Panc1 (cell line): ENCODE measurements at places on chromosomes 7 and 10. TPM values are rescaled to one million over a fixed set of nuclear protein-coding genes. Genes with fewer than 3 reads are reported as not detected.
A peak's percentile ranks its signal among the peaks of the same experiment; 100 is the strongest.

Gene CFAP70
- 0.10 TPM for total RNA-seq

Gene SORBS1
- 29.4 TPM for total RNA-seq

Gene ITPRID1
- total RNA-seq, result not detected

Gene HOXA5
- 3.9 TPM for total RNA-seq

Gene PLAU
- total RNA-seq, result 305 TPM

Gene NUTM2E
- 0.08 TPM for total RNA-seq

Gene ZNF789
- 15.1 TPM for total RNA-seq

- no peak overlapping the region for H3K27ac ChIP-seq
- H3K4me1 ChIP-seq, result no peaks in the 10 kb centered on the region
- H3K27me3 ChIP-seq, result no peaks in the 10 kb centered on the region
- H3K36me3 ChIP-seq, result no peaks in the 10 kb centered on the region
Observed at GRCh38 chr7:136923111-136923667, 54.7 kb downstream of the CHRM2 start.

- no peak overlapping the region for H3K27ac ChIP-seq
- no peaks in the 10 kb centered on the region for H3K36me3 ChIP-seq
- DNase-seq, result no peak
- H3K27me3 ChIP-seq, result no peaks in the 10 kb centered on the region
- no peak overlapping the region for H3K4me3 ChIP-seq
Observed at GRCh38 chr7:117193564-117193963, 129.3 kb downstream of the WNT2 start.

GRCh38 chr10:34430685-34431084, 384.4 kb downstream of the PARD3 start:
- H3K27me3 ChIP-seq, result no peaks in the 10 kb centered on the region
- no peak overlapping the region for H3K27ac ChIP-seq
- H3K36me3 ChIP-seq, result no peaks in the 10 kb centered on the region
- no peaks in the 10 kb centered on the region for H3K4me1 ChIP-seq

- no peak for DNase-seq
- no peak overlapping the region for H3K4me3 ChIP-seq
- no peak overlapping the region for H3K27ac ChIP-seq
- H3K27me3 ChIP-seq, result no peaks in the 10 kb centered on the region; the same call in 1 of the 2 replicates
- no peaks in the 10 kb centered on the region for H3K4me1 ChIP-seq
Observed at GRCh38 chr10:35633006-35633980, 8.8 kb downstream of the FZD8 start.

DNA sequence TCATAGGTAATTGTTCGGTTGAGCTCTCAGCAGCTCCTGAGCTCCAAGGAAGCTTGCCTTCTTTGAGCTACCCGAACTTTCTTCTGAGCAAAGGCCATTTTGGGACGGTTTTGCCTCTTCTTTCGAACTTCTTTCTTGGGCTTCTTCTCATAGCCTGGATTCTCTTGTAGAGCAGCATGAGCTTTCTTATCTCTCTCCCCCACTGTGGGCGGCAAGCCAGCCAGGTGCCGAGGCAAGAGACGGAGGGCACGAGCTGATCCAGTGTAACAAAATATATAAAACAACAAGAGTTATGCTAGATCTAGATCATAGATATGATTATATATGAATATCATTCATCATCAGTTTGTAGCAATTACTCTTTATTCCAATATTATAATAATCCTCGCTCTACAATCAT, 16.5 kb upstream of the KNDC1 start:
- no peaks in the 10 kb centered on the region for H3K36me3 ChIP-seq
- H3K27me3 ChIP-seq, result no peaks in the 10 kb centered on the region
- H3K4me3 ChIP-seq, result no peak overlapping the region
- H3K27ac ChIP-seq, result no peak overlapping the region
- H3K4me1 ChIP-seq, result no peaks in the 10 kb centered on the region

- no peak overlapping the region for H3K27ac ChIP-seq
- DNase-seq, result no peak
- no peak overlapping the region for H3K4me3 ChIP-seq
Observed at GRCh38 chr10:77321838-77322237, 315.8 kb downstream of the KCNMA1 start.

DNA sequence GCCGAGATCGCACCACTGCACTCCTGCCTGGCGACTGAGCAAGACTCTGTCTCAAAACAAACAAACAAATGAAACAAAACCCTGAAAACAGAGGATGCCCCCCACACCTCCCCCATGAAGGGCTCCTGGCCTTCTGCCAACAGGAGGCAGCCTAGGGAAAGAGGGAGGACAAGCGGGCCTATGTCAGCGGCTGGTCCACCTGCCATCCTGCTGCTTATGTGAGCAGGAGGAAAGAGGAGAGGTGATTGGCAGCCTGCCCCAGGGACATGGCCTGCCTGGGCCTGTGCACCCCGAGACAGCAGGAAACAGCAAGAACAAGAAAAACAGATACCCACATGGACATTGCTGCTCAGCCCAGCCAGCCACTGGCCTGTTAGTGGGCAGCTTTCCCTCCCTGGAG, 9.1 kb upstream of the ZNF316 start:
- no peak overlapping the region for H3K27ac ChIP-seq
- no peaks in the 10 kb centered on the region for H3K4me1 ChIP-seq
- no peaks in the 10 kb centered on the region for H3K27me3 ChIP-seq
- DNase-seq, result no peak

DNA sequence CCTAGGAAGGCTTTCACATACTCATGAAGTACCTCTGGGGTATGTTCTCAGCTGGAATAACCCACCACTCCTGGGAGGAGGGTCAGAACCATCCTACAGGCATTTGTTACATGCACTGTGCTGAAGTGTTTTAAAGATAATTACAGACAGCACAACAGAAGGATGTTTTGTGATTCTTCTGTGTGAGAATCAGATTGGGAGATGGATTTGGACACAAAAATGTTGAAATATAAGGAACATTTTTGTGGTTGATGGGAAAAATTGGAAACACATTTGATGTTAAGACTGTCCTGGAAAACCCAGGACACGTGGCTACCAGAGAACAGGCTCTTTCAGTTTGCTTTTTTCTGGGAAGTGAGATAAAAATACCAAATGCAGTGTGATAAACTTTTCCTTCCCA, 61.4 kb downstream of the BICC1 start:
- H3K27me3 ChIP-seq, result no peaks in the 10 kb centered on the region
- H3K4me1 ChIP-seq, result no peaks in the 10 kb centered on the region
- H3K4me3 ChIP-seq, result no peak overlapping the region
- H3K27ac ChIP-seq, result no peak overlapping the region
- H3K36me3 ChIP-seq, result no peaks in the 10 kb centered on the region

DNA sequence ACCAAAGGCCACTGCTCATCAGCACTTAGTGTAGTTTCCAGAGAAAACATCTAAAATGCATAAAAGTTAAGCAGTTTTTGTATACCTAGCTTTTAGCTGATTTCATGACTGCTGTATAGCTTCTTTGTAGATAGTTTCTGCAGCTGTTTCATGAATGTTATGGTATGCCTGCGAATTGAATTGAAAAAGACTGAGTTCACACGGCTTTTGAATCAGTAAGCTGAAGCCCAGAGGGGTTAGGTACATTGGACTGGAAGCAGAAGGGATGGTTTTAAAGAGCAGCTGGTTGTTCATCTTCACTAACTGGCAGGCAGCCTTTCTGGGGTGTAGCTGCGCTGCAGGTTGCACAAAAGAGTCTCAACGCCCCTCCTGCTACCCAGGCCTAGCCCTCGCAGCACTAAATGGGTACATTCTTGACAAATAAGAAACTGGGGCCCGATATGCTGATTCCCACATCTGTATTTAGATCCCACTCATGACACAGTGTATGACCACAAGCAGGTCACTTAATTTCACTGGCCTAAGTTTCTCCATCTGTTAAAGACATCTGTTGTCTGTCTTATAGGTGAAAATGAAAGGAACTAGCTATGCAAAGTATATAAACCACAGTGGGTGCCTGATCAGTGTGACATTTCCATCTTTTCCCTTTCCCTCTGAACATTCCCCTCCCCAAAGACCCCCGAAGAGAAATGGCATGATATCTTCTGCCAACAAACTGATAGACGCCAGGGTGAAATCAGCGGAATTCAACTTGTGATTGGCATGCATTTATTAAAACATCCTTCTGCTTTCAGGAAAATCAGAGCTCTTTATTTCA, 85.9 kb upstream of the AGBL3 start:
- H3K27me3 ChIP-seq, result no peaks in the 10 kb centered on the region
- no peak for DNase-seq
- H3K36me3 ChIP-seq, result no peaks in the 10 kb centered on the region
- H3K4me3 ChIP-seq, result no peak overlapping the region
- no peaks in the 10 kb centered on the region for H3K4me1 ChIP-seq
- no peak overlapping the region for H3K27ac ChIP-seq

- H3K4me1 ChIP-seq, result peaks cover 13% of the 10 kb centered on the region
- H3K27me3 ChIP-seq, result no peaks in the 10 kb centered on the region
- no peaks in the 10 kb centered on the region for H3K36me3 ChIP-seq
- H3K4me3 ChIP-seq, result no peak overlapping the region
- peak; percentile 84 for DNase-seq
- peak overlapping the region; percentile 13; the same call in 1 of the 2 replicates for H3K27ac ChIP-seq
Observed at GRCh38 chr10:77641788-77642397, 4.3 kb upstream of the KCNMA1 start.

- H3K27ac ChIP-seq, result peak overlapping the region; percentile 65
- no peak for DNase-seq
- no peaks in the 10 kb centered on the region for H3K27me3 ChIP-seq
- peaks cover 23% of the 10 kb centered on the region for H3K4me1 ChIP-seq
Observed at GRCh38 chr7:149147752-149148653, 750 bp downstream of the ZNF398 start.

- peaks cover 11% of the 10 kb centered on the region for H3K36me3 ChIP-seq
- H3K27me3 ChIP-seq, result no peaks in the 10 kb centered on the region
- peak overlapping the region; percentile 92 for H3K27ac ChIP-seq
Observed at GRCh38 chr10:71836596-71836974, 14.5 kb downstream of the PSAP start.

- H3K27me3 ChIP-seq, result no peaks in the 10 kb centered on the region; the same call in 1 of the 2 replicates
- H3K4me1 ChIP-seq, result no peaks in the 10 kb centered on the region
- no peak overlapping the region for H3K27ac ChIP-seq
- H3K36me3 ChIP-seq, result no peaks in the 10 kb centered on the region
- no peak overlapping the region for H3K4me3 ChIP-seq
Observed at GRCh38 chr7:131745390-131746248, 189.2 kb upstream of the PODXL start.

GRCh38 chr10:121667948-121668313, 69.7 kb upstream of the FGFR2 start:
- H3K4me3 ChIP-seq, result no peak overlapping the region
- H3K4me1 ChIP-seq, result no peaks in the 10 kb centered on the region
- no peaks in the 10 kb centered on the region for H3K27me3 ChIP-seq
- no peak overlapping the region for H3K27ac ChIP-seq
- H3K36me3 ChIP-seq, result no peaks in the 10 kb centered on the region

- H3K4me1 ChIP-seq, result no peaks in the 10 kb centered on the region
- no peaks in the 10 kb centered on the region for H3K36me3 ChIP-seq
- H3K27ac ChIP-seq, result no peak overlapping the region
- peak; percentile 18 for DNase-seq
Observed at GRCh38 chr7:47088329-47089067, 493.4 kb downstream of the TNS3 start.

DNA sequence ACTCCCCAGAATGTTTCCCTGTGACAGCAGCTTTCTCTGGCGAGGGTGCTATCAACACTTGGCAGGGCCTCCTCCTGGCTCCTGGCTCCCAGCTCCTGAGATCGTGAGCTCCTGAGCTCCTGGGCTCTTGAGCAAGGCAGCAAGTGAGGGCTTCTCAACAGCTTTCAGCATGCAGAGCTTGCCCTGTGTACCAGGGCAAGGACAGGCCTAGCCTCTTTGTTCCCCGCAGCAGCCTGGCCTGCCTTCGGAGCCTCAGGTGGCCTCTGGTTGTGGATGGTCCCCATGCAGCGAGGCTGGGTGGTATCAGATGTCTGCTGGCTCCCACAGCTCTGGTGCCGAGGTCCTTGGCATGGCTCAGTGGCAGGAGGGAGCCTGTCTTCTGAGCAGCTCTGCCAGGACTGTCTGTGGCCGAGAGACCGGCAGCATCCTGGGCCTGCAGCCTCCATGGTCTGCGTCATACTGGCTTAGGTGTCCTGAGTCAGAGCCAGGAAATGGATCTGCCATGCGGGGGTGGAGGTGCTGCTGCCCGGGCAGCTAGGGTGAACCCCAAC, 44.2 kb downstream of the ZMIZ1 start:
- H3K4me1 ChIP-seq, result peaks cover 17% of the 10 kb centered on the region
- no peaks in the 10 kb centered on the region for H3K27me3 ChIP-seq
- no peak overlapping the region for H3K4me3 ChIP-seq
- H3K36me3 ChIP-seq, result no peaks in the 10 kb centered on the region
- peak overlapping the region; percentile 1 for H3K27ac ChIP-seq

DNA sequence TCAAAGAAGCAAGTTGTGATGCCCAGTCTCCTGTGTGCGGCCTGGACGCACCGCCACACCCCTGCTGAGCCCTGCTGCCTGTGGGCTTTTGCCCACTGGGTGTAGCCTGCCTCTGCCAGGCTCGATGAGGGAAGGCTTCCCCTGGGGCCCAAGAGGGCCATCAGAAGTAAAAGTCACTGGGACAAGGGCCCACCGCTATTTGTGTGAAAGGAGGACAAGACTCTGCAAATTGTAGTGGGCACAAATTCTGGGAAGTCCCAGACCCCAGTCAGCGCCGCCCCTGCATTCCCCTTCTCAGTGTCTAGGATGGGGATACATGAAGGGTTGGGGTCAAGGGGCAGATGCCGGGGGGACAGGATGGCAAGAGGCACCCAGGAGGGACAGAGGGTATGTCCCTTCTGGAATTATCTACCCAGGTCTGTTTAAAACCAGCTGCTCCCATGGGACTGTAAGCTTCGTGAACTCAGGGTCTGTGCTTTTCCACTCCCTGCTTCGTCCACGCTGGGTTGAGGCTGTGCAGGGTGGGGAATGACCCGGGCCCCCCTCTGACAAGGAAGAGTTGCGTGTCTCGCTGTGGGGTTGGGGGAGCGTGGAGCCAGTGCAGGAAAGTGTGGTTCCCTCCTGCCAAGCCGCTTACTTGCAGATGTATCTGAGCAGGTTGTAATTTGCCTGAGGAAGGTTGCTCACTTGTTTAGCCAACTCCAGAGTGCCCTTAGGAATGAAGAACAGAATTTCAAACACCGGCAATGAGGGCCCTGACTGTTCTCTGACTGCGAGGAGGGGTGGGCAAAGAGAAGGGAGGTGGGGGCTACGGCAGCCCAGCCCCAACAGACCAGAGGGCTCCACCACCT, 147.2 kb downstream of the MAPK8 start:
- no peak for DNase-seq
- H3K27ac ChIP-seq, result no peak overlapping the region

GRCh38 chr10:42992156-42992956, 84.5 kb upstream of the RET start:
- no peak overlapping the region for H3K4me3 ChIP-seq
- DNase-seq, result no peak
- no peaks in the 10 kb centered on the region for H3K36me3 ChIP-seq
- H3K27ac ChIP-seq, result no peak overlapping the region

DNA sequence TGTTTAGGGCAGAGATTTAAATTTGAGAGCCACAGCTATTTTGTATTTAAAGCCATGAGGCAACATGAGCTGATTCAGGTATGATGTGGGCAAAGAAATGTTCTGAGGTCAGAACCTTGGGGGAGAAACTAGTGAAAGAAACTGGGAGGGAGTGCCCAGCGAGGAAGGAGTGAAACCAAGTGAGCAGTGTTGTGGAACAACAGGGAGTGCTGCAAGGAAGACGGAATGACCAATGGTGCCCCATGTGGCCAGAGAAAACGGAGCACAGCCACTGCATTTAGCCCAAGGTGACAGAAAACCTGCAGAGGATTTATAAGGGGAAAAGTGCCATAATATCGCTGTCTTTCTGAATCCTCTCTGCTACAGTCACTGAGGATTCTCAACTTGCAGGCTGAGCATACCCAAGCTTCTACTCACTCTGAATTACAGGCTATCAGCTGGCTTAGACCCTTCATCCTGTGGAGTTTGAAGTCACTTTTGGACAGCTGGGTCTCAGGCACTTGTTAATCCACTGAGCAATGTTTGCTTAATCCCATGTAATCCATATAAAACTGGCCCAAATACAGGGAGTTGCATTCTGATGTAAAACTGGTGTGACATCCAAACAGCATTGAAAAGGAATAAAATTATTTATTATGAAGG, 777.3 kb downstream of the CCSER2 start:
- no peaks in the 10 kb centered on the region for H3K4me1 ChIP-seq
